ENCODE measurements at places on chromosomes 12 and 14.

GRCh38 chr12:92733661-92734060, 30.9 kb downstream of the PLEKHG7 start:
- no peak for DNase-seq

DNA sequence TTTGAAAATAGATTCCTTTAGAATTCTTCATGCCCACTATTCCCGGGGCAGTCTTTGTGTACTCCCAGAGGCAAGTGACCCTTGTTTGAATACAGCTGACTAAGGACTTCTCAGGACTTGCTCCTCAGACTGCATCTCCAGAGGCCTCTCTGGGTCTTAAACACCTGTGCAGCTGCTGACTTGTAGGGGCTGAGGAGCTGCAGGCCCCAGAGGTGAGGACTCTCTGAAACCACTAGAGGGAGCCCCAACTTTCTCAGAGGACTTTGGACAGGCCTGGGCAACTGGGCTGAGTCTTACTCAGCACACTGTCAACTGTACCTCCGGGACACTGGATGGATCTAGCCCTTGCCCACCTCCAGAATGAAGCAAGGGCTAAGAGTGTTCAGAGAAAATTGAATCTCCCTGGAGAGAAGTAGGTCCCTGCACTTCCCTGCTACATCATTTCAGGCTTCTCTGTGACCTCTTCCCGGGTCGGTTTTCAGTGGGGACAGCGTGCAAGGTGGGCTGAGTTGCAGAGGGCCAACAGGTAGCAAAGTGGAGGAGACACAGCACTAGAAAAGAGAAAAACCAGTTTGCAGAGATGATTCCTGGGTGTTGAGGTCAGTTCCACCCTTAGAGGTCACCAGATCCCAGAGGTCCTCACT, 164.6 kb downstream of the TMEM117 start:
- no peak for DNase-seq

- no peak for DNase-seq
Observed at GRCh38 chr12:14264316-14264715, 101.2 kb upstream of the ATF7IP start.

- DNase-seq, result no peak
Observed at GRCh38 chr12:128316973-128317526, 50.1 kb downstream of the TMEM132C start.

DNA sequence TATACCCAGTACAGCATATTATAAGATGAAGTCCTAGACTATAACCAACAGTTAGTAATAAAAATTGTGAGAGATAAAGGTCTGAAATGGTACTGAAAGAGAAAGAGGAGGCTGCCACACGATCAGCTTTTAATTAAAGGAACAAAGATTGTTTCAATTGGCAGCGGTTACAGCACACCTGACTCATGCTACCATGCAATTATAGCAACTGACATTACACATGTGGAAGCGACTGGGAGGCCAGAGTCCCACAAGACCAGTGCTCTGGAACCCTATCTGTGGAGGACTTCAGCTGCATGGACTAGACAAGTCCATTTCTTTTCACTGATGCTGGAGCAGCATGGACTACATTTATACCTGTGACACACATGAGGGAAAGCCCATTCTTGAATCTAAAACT, 55.2 kb downstream of the SEL1L start:
- DNase-seq, result no peak

- no peak for DNase-seq
Observed at GRCh38 chr14:104845033-104845666, 19.9 kb upstream of the CEP170B start.

DNA sequence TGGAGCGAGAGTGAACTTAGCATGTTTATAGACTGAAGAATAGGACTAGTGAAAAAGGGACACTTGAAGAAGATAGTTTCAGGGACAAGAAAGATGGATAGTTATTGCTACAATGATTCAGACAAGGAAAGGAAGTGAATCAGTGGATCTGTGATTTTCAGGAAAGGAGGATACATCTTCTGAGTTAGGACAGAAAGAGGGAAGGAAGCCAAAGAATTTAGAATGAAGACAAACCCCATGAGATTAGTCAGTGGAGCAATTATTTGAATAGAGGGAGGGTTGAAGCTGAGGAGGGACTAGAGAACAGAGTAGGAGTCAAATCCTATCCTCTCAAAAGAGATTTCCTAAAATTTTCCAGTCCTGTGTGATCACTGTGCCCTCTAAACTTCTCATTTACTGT, 282.7 kb downstream of the AKAP6 start:
- no peak for DNase-seq

GRCh38 chr12:5012337-5012736, 31.3 kb upstream of the KCNA5 start:
- no peak for DNase-seq

GRCh38 chr14:87483271-87484260, 509.4 kb downstream of the GALC start:
- no peak for DNase-seq

DNA sequence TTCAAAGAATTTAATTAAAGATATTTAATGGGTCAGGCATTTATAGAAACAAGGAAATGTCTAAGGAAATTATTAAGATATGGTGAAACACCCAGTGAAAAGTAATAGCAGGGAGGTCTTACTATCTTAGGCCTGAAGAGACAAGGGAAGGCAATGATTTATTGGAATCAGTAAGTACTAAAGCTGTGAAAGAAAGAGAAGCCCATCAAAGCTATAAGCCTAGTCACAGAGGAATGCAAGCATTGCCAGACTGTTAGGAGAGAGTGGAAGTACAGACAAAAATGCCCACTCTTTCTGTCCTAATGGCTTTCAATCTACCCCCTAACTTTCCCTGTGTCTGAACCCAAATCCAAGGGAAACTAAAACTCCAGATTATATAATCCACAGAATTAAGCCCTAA, 69.2 kb upstream of the PIK3C2G start:
- no peak for DNase-seq

- no peak for DNase-seq
Observed at GRCh38 chr14:95495538-95496025, 20.9 kb downstream of the SYNE3 start.

DNA sequence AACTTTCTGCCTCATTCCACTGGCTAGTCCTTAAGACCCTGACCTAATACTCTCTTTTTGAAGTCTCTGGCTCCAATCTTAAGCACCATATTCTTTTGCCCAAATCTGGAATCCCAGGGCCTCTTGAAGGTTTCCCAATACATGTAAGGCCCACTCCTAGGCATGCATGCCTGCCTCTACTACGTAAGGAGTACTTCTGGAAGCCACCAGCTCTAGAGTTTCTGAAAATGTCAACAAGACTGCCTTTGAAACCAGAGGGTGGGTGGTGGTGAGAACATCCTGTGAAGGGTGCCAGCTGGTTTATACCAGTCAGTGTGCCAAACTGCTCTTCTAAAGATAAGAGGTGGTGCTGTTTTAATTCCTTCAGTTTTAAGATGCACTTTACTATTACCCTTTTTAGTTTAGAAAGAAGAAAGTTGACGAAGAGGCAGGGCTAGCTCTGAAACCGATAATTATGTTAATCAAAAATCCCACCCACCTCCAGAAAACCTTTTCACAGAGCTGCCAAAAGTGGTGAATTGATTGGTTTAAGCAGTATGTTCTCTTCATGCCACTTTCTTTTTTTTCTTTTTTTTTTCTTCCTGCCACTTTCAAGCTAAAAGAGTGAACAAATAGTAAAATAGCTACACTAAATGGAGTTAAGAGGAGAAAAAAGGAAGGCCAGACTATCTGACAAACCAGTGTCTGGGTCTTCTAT, 8.7 kb upstream of the WDR89 start:
- no peak for DNase-seq

DNA sequence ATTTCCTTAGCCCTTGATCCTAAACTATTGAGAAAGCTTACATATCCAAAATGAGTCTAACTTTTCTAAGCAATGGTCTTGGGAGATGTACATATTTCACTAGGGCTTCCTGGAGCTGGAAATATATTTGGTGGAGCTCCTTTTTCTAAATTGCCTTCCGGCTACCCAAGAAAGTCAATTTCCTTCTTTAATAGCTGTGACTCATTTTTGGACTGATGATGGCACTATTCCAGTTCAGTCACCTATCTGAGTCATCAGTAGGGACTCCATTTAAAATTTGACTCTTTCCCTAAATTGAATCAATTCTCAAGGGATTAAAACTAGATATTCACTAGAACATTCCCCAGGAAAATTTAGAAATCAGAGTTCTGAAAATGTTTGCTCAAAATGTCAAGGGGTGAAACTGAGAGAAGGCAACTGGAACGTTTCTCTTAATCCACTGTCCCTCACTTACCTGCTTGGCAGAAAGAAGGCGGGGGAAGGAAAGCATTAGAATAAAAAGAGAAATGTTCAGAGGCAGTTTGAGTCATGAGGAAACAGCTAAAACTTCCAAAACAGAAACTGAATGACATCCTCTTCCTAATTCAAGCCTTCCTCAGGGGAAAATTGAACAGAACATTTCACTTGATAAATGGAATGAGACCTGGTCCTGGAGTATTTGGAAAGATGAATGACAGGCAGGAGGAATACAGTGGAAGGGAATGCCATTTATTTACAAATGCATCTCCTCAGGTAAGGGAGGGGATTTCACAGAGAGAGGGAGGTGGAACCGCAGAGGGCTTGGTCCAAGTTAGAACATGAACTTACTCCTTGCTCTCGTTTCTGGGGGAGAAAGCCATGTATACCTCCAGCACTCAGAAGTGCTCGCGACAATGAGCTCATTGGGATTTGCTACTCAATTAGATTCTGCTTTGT, 91.2 kb downstream of the RGS6 start:
- no peak for DNase-seq

DNA sequence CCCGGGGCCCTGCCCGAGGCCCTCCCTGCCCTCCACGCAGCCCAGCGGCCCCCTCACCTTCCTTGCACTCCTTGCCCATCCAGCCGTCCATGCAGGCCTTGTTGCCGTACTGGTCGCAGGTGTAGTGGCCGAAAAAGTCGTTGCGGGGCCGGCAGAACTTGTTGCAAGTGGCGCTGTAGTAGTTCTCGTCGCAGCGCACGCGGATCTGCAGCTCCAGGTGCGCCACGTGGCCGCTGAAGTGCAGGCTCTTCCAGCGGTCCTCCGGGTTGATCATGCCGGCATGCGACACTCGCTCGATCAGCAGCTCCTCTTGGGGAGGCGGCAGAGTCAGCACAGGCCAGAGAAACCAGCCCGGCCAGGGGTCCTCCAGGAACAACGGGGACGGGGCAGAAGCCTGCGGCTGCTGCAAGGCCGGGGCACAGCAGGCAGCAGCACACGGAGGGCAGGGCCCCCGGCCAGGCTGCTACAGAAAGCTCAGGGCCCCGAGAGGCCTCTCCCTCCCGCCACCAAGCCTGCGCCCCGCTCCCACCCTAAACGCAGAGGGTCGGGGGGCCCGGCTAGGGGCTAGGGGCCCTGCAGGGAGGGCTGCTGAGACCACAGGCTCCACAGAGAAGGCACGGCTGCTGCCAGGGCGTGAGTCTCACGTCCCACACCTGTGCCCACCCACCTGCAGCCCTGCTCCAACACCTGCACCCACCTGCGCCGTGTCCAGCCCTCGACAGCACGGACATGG, 12.7 kb downstream of the JAG2 start:
- no peak for DNase-seq

GRCh38 chr14:61699027-61699426, 3.7 kb downstream of the HIF1A start:
- no peak for DNase-seq

DNA sequence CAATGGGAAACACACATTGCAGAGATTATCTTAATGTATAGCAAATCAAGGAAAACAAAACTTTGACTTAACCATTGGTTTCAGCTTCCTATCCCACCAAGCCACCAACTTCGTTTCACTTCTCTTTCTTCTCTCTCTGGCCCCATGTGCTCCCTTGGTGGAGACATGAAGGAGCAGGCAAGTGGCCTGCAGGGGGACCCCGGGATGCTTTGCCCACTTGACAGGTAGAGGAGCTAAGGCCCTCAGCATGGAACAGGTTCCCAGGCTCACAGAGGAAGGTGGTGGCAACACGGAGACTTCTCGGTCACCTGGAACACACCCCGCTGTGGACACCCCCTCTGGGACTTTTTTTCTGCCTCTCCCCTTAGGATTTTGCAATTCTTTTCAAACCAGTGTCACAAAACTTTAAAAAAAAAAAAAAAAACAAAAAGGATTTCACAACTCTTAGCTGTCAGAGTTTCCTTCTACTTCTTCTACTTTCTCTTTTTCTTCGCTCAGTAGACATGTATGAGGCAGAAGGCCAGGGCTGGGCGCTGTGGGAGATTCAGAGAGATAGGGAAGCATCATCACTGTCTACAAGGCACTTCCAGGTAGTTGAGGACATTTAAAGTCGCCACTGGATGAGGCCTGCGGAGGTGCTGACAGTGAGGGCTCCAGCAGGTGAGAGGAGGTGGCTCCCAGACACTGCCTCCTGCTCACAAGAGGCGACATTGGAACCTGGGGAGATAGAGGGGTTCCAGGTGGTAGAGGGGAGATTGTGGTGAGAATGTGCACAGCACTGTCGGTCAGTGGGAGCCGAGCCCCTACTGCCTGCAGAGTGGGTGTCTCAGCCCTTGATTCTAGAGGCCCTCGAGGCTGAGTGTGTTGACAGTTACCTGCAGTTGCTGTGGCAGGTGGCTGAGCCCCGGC, 119.6 kb downstream of the GCH1 start:
- DNase-seq, result no peak

DNA sequence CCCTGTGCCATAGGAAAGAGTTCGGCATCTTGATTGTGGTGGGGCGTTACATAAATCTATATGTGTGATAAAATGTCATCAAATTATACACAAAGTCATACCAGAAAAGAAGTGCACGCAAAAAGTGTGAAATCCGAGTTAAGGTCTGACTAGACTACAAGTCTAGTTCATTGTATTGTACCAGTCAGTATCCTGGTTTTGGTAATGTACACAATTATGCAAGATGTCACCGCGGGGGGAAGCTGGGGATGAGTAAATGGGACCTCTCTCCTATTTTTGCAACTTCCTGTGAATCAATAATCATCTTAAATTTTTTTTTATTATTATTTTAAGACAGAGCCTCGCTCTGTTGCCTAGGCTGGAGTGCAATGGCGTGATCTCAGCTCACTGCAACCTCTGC, 43.2 kb upstream of the BCL11B start:
- no peak for DNase-seq

DNA sequence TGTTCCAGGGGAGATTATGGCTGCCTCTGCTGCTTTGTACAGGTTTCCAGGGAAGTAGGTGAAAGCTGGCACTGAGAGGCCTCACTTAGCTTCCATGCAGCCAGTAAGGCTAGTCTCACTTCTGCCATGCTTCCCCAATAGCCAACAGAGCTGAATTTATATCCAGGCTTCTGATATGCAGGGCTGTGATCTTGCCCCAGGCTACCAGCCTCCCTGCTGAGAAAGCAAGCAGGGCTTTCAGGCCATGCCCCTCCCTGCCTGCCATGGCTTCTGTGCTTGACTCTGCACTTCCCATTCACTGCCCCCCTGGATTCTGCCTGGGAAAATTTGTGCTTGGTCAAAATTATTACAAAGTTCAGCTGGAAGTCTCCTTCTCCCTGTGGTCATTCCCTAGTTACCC, 302.1 kb upstream of the FBXO33 start:
- no peak for DNase-seq

GRCh38 chr12:112901271-112901670, 5.5 kb upstream of the OAS1 start:
- DNase-seq, result no peak

Data from DMS153 (cell line).